Activated T-helper 17 cell treated with anti-CD3 and anti-CD28 coated beads, Interleukin-2, amount 50 U/mL, for 72 hours (primary cell): ENCODE measurements at places on chromosomes 2 and 18. TPM values are rescaled to one million over a fixed set of nuclear protein-coding genes. Genes with fewer than 3 reads are reported as not detected.

- ATAC-seq: no peak
Measured at GRCh38 chr2:55148269-55148668, 83.8 kb downstream of the CLHC1 start.

GRCh38 chr2:133417415-133417814, 150.8 kb downstream of the NCKAP5 start:
- ATAC-seq: no peak

DNA sequence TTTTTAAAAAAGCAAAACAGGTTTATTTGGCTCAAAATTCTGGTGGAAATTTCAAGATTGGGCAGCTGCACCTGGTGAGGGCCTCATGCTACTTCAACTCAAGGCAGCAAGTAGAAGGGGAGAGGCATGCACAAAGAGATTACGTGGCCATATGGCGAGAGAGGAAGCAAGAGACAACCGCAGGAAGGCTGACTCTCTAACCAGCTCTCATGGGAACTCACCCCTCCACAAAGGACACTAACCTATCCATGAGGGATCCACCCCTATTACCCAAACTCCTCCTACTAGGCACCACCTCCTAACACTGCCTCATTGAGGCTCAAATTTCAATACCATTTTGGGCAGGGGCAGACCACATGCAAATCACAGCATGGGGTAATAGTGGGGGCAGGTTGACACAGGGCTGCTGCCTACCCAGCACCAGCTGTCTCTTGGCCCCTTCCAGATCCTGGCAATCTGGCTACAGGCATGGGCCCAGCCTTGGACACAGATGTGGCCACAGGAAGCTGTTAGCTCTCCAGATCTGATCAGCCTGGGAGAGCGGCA, 2.0 kb upstream of the CAPN10 start:
- ATAC-seq: peak; percentile 3

The ALPP gene
- total RNA-seq: not detected

GRCh38 chr2:74205596-74205995, 7.2 kb downstream of the MTHFD2 start:
- peak; percentile 62 for ATAC-seq
